ENCODE measurements at places on chromosomes 5 and 9.

GRCh38 chr5:157821822-157822622, 36.9 kb downstream of the CLINT1 start:
- DNase-seq: no peak

- DNase-seq: no peak
These were observed 78.9 kb downstream of the GOLPH3 start for GRCh38 chr5:32095261-32095671.

GRCh38 chr5:55232271-55232984, 980 bp downstream of the CCNO start:
- peak; percentile 17 for DNase-seq

- DNase-seq: no peak
These were observed 16.8 kb upstream of the JADE2 start for GRCh38 chr5:134508521-134509195.

DNA sequence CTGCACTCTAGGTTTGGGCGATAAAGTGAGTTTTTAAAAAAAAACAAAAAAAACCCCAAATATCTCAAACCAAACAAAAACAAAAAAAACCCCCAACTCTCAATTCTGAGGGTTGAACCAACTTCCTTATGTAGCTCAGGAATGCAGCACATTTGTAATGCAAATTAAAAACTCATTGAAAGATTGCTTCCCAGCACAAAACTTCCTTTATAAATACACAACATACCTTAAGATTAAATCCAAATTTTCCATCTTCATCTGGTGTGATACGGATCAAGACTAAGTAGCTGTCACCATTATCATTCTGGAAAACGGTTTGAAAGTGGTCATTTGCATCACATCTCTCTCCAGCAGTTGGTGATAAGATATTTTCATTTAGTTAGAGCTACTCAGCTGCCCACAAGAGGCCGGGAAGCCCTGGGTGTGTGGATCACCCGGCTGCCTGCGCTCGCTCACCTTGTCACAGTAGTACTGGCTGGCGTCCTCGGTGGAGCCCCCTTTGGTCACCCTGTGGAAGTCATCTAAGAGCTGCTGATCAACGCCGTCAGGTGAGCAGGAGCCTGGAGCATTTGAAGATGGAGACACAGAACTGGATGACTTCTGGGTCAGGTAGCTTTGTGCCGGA, 88.2 kb downstream of the PTPN3 start:
- DNase-seq: no peak

- no peak for DNase-seq
These were observed 230.3 kb downstream of the PAPPA start for GRCh38 chr9:116383936-116384335.

GRCh38 chr5:62737766-62738165, 159.1 kb downstream of the LRRC70 start:
- DNase-seq: no peak

DNA sequence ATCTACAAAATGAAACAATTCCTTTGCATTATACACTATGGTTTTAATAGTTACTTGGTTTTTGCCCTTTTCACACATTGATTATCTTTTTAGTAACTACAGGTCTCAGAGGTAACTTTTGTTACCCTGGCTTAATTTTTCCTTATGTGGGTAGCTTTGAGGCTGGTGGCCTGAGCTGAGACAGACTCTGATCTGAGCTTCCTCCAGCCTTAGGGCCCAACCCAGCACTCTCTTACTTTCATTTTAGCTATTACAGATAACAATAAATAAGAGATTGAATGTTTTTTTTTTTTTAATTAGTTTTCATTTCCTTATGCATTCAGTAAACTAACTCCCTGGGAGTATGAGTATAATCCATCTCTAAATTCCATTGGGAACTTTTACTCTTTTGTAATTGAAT, 15.1 kb upstream of the OXCT1 start:
- no peak for DNase-seq

DNA sequence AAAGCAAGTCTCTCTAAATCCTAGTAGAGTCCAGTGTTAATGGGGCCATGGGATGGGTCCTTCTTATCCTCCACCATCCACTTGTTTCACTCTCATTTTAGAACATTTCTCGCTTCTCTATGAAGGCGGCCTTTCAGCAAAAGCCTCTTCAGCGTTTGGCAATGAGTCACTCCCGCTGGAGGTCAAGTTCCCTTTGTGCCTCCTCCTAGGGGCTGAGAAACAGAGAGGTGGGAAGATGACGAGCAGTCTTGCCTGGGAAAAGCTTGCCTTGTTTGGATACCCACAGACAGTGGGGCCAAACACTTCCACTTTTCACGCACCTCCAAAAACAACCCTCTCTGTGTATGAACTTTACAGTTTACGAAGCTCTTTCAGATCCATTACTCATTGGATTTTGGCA, 168.8 kb downstream of the GABBR2 start:
- no peak for DNase-seq

- no peak for DNase-seq
These were observed 415.6 kb downstream of the GADD45G start for GRCh38 chr9:90020276-90020871.

GRCh38 chr5:178602752-178603151, 12.6 kb upstream of the COL23A1 start:
- no peak for DNase-seq

DNA sequence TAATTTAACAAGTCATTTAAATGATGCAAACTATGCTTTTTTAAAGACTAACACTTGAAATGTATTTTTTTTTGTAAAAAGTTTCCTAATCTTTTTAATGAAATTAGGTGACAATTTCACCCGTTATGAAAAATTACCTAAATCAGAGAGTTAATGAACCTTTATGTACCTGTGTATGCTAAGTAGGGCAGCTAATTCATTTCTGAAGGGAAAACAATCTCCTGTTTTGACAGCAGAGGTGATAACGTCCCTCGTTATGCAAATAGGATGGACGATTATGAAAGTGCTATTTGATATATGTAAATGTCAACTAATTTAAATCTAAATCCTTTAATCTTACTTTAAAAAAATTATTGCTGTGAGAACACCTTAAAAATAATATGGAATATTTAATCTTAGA, 58.8 kb downstream of the MEF2C start:
- DNase-seq: no peak

DNA sequence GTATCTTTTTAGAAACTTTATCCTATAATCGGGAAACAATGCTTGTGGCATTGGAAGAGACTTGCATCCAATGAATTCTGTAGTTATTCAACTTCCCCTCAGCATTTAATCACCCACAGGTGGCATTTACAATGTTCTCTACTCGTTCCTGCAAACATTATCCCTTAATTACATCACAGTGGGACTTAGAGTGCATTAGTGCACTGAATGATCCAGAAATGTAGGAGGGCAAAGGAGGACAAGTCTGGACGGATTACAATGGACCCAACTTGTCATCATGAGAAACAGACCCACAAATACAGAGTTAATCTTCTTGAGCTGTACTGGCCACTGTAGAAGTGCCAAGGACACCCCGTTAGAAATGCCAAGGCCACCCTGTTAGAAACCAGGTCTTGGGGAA, 129.1 kb downstream of the DOCK8 start:
- DNase-seq: no peak

- DNase-seq: no peak
These were observed 60.6 kb downstream of the TMEM174 start for GRCh38 chr5:73233461-73234203.

DNA sequence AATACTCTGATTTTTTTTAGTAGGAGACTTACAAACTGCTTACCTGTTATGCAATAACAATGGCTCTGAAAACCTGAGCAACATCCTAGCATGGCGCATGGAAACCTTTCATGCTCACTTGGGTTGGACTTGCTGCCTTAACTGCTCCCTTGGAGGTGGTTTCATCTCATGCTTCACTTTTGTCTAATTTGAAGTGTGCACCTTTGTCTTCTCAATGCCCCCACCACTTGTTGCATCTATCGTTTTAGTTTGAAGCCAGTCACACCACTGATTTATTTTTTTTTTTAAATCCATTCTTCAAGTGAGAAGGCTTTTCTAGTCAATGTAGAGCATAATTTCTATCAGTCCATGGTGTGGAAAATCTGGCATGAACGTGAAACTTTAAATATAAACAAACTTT, 63.2 kb downstream of the CFAP90 start:
- no peak for DNase-seq

DNA sequence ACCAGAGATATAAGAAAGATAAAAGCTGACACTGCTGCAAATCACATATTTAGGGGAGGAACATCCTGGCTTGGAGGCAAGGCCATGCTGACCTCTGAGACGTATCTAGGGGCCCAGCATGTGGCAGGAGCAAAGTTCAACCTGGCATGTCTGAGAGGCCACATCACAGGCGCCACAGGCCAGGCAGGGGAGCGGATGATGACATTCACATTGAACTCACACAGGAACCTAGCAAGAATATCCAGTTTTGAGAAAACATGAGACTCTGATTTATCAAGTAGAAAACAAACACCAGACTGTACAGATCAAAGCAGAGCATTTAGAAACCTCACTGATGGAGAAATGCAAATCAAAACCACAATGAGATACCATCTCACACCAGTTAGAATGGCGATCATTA, 64.2 kb upstream of the STK32A start:
- DNase-seq: no peak

DNA sequence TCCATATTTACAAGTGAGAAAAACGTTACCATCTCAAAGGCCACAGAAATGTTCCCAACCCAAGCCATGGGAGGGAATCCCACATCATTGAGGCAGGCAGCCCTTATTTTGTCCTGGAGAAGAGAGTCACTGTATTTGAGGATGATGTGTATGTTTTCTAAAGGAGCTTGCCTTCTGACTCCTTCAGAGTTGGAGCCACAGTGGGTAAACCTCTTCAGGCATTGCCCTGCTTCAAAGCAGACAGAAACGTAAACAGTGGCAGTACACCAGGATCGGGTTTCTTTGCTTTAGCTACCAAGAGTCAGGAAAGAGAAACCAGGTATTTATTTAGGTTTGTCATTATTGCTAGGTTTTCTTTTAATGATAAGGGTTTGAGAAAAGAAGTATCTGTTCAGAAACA, 45.7 kb downstream of the MUSK start:
- no peak for DNase-seq

GRCh38 chr9:77833561-77834429, 185.7 kb upstream of the GNA14 start:
- no peak for DNase-seq

DNA sequence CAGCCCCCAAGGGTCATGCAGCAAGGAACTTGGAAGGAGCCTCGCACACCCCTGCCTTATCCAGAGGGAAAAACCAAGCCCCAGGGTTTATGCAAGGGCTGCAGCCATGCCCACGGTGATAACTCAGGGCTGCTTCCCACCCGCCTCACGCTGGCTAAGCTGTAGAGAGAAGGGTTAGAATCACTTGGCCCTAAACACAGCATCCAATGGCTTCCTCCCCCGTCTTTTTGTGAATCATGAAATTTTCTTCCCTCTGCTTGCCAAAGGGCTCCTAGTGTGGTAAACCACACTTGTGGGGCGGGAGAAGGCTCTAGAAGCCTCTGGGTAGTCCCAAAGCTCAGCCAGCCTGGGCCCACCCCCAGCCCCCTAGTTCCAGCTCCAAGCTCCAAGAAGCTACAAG, 55.9 kb upstream of the ORM1 start:
- DNase-seq: no peak

DNA sequence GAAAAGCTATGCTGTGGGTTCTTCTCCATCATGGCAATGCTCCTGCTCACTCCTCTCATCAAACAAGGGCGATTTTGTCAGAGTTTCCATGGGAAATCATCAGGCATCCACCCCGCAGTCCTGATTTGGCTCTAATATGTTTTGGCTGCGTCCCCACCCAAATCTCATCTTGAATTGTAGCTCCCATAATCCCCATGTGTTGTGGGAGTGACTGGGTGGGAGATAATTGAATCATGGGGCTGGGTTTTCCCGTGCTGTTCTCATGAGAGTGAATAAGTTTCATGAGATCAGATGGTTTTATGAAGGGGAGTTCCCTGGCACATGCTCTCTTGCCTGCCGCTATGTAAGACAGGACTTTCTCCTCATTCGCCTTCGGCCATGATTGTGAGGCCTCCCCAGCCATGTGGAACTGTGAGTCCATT, 163.8 kb downstream of the GADD45G start:
- DNase-seq: no peak

GRCh38 chr5:135669416-135669815, 90.6 kb upstream of the CXCL14 start:
- DNase-seq: no peak

Measured in cortex of kidney (tissue), 1 donor.